ENCODE measurements at places on chromosomes 2 and 18.

DNA sequence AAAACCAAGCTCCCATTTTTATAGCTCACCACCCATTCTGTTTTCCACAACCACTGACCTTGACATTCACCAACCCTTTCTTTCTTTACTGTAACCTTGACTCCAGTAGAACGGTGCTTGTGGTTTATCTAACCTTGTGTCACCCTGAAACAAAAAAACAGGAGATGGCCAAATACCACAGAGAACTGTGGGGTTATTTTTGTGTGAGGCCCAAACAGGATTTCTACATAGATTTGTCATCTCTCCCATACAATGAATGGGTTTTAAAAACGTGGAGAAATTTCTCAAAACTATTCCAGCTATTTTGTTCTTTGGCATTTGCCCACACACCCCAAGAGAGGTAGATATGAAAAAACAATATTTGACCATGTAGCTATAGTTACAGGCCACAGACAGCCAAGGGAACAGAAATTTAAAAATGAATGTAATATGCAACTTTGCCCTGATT is 231.3 kb upstream of the TANK start:
- peak; percentile 86 for DNase-seq

DNA sequence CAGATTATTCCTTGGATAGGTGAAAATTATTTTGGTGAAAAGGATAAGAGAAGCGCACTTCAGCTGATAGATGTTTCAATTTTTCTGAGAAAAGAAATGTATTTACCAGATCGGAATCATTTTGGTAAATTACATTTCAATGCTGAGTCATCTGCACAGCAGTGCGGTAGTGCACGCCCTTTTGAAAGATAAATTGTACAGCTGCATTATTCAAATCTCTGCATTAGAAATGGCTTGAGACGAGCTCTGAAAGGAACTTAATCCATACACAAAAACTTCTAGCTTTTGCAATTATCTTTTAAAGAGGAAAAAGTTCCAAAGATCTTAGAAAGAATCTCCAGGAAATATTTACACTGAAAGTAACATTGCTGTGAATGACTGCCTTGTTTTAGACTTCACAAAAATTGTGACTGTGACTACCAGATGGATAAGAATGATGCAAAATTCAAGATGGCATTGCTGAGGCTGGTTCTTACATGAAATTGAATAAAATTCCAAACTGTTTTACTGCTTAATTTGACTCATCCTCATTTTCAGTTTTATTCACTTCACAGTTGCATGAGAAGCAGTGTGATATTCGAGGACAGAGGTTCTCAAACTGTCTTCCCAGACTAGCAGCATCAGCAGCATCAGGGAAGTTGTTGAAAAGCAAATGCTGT is 161.7 kb downstream of the RND3 start:
- DNase-seq = no peak

- DNase-seq = no peak
Measured at GRCh38 chr2:85419009-85419675, 628 bp downstream of the SH2D6 start.

- no peak for DNase-seq
Measured at GRCh38 chr18:8787794-8788193, 82.4 kb downstream of the MTCL1 start.

DNA sequence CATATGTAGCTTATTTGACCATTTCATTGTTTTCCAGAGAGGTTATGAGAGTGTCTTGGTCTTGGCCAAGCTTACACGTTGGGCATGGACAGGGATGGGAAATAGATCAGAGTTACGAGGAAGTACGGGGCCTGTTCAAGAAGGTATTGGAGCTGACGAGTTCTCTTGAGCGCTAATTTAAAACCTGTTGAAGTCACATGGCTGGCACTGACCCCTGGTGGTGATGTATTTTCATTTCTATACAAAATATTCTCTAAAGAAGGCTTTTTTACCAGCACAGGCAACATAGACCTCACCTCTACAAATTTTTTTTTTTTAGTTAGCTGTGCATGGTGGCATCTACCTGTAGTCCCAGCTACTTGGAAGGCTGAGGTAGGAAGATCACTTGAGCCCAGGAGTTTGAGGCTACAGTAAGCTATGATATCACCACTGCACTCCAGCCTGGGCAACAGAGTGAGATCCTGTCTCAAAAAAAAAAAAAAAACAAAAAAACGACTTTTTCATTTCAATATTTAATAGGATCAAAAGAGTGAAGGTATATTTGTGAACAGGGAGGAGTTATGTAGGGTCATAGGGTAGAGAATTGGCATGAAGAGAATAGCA is 19.6 kb downstream of the UGP2 start:
- peak; percentile 70 for DNase-seq

GRCh38 chr2:236363711-236364277 is 99.6 kb upstream of the ASB18 start:
- DNase-seq = no peak

- no peak for DNase-seq
Measured at GRCh38 chr2:144946263-144946662, 426.3 kb upstream of the ZEB2 start.

- no peak for DNase-seq
Measured at GRCh38 chr18:67381608-67382150, 134.8 kb downstream of the DSEL start.

DNA sequence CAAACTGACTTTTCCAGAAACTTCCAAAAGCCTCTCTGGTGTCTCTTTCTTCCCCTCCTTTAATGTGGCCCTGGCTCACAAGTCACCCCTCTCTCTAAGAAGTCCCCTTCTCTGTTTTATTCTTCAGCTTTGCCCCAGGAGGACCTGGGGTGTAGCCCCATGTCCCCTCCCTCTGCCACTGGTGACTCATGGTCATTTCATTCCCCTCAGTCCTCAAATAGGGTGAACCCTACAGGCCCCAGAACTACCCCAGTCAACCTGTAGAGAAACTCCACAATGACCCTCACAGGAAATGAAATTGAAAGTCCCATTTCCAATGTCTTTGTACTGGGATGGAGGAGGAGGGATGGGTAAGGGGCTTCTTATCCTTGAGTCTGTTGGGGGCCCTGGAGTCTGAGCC is 6.2 kb upstream of the SPEG start:
- DNase-seq = no peak

DNA sequence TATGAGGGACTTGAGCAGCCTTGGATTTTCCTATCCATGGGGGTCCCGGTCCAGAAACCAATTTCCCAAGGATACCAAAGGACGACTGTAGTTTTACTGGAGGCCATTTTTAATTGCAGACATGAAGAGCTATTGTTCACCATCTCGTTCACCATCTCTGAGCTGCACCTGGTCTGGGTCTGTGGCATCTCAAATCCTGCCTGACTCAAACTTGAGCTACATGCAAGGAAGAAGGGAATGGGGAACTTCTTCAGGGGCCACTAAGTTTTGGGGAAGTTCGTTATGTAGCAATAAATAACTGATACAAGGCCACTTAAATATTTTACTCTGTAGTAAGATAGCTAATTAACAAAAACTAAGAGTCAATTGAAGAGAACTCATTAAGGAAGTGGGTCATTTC is 2.1 kb upstream of the SMCHD1 start:
- DNase-seq = no peak

GRCh38 chr2:24914713-24915112 is 5.3 kb downstream of the ADCY3 start:
- no peak for DNase-seq

DNA sequence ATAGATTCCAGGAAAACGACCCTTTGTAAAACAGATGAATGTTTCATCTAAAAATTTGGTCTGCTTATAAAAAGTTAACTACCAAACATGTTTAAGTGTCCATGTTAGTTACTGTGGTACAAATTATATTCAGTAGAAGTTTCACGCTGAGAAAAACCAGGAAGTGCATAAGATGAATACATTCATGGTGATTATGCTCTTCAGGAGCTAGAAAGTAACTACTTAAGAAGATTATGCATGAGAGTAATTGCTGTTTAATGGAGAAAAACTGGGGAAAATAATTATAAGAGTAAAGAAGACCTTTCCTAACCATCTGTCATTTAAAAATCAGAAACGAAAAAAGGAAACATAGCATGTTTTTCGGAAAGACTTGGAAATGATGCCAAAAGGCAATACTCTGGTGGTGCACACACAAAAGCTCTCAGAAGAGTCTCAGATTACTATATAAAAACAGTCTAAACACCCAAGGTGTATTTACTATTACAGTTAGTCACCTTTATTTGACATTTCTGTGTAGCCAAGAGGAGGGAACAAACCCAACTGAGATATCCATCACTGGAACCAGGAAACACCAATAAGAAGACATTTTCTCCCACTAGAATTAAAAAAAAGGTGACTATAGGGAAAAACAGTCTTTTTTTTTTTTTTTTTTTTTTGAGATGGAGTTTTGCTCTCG is 38.8 kb upstream of the METTL21A start:
- no peak for DNase-seq

DNA sequence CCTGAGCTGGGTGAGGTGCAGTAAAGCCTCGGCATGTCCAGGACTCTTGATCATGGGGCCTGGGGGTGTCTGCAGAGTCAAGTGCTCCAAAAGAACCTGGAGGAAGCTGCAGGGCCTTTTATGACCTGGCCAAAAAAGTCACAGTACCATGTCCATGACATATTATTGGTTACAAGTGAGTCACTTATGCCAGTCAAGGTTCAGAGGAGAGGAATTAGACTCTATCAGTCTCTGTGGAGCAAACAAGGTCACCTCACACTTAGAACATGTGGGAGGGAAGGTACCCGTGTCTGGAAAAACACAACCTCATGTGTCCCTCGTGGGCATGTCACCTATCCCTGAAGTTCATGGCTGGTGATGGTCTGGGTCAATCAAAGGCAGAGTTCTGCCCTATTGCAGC is 465.7 kb downstream of the FBXO15 start:
- no peak for DNase-seq

- no peak for DNase-seq
Measured at GRCh38 chr2:187698374-187699110, 144.3 kb upstream of the TFPI start.

DNA sequence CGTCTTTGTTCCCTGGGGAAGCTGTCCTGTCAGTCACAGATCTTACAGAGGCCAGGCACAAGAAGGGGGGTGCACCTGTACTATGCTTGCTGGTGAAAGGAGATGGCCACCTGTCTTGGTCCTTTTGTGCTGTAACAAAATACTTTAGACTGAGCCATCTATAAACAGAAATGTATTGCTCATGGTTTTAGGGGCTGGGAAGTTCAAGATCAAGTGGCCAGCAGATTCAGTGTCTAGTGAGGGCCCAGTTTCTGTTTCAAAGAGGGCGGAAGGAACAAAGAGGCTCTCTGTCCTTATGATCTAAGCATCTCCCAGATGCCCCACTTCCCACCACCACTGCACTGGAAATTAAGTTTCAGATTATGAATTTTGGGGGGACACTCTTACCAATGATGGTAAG is 35.5 kb upstream of the RPL37A start:
- no peak for DNase-seq

- peak; percentile 55 for DNase-seq
Measured at GRCh38 chr2:187991389-187991788, 300.3 kb upstream of the GULP1 start.

- DNase-seq = peak; percentile 56
Measured at GRCh38 chr2:209496586-209496982, 72.7 kb downstream of the MAP2 start.

DNA sequence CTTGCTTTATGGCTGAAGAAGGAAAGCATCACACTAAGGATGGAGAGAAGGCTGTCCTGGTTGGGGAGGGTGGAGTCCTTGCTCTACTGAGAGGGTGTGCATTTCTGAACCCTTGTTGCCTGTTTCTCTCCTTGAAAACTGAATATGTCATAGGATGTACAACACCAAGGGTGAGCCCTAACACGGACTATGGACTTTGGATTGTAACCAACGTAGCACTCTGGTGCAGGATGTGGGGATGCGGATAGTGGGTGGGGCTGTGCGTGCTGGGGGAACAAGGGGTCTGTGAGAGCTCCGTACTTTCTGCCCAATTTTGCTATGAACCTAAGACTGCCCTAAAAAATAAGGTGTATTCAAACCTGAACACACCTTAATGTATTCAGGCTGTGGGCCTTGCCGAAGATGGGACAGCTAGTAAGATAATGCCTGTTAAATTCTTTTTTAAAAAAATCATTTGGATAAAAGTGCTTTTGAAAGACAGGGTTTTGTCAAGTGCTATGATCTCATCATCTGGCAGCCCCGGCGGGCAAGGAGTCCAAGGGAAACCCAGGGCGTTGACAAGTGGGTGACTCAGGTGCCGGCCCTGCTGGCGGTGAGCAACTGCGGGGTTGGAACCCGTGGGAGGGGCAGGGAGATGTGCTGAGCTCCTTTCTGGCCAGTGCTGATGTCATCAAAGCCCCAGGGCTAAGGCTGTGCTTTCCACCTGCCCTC is 54.0 kb downstream of the GATA6 start:
- DNase-seq = peak; percentile 85

GRCh38 chr18:7844418-7844817 is 277.3 kb downstream of the PTPRM start:
- peak; percentile 44 for DNase-seq

GRCh38 chr18:2893676-2894075 is 46.9 kb downstream of the EMILIN2 start:
- DNase-seq = no peak

DNA sequence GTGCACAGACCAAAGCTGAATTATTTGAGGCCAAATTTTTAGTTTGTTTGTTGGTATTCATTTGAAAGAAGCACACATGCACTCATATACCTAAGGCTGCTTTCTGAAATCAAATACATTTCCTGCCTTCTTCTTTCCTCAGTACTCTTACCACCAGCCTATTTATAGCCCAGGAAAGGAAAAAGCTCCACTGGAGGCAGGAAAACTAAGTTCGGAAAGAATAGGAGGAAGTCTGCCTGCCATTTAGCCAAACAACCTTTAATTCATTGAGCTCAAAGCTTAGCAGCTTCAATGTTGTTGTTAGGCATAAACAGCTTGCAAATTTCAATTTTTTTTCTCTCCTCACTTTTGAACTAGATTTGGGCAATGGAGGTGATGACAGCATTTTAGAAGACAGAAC is 40.4 kb upstream of the RASGRP3 start:
- no peak for DNase-seq

DNA sequence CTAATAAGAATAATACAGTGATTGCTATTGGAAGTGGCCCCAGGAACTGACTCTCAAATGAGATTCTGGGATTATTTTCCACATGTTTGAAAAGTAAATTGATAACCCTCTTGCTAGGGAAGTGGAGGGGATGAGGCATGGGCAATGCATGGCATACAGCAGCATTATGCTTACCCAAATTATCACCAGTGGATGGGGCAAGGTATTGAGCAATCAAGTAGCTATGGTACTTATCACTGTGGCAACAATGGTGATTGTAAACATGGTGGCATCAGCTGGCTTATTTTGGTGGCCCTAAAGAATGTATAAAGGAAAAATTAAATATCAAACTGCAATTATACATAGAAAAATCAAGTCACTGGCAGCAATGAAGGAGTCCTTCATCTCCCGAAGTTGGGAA is 155.1 kb downstream of the FIGN start:
- DNase-seq = no peak

DNA sequence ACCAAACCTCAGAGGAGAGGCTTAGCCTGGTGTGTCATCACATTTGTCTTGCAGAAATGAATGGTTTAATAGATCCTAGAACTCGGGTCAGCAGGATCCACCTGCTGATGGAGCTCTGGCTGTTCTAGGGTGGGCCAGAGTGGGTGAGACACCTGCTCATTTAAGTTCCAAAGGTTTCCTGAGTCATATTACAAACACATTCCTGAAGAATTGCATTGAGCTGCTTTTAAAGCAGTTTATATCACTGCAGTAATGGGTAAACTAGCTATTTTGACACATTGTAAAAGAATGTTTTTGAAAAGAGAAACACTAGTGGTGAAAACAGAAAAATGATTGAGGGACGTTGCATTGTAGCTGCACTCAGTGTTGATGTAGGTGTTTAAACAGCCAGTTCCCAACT is 175.3 kb upstream of the TCF4 start:
- peak; percentile 80 for DNase-seq
